ENCODE measurements at places on chromosomes 2 and 18.

DNA sequence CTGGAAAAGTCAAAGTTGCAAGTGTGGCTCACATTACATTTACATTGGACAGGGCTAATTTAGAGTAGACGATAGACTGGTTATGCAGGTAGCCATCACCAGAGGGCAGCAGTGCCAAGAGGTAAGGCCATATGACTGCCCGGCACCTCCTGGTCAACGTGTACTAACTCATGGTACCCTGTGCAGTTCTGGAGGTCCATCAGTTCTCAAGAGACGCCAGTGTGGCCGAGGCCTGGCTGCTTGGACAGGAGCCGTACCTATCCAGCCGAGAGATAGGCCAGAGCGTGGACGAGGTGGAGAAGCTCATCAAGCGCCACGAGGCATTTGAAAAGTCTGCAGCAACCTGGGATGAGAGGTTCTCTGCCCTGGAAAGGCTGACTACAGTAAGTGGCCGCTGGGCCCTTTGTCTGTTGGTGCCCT lies 65.8 kb upstream of the EML6 start:
- no peak for DNase-seq

- DNase-seq, result no peak
These were observed 137.2 kb upstream of the KLHL14 start for GRCh38 chr18:32909798-32910561.

DNA sequence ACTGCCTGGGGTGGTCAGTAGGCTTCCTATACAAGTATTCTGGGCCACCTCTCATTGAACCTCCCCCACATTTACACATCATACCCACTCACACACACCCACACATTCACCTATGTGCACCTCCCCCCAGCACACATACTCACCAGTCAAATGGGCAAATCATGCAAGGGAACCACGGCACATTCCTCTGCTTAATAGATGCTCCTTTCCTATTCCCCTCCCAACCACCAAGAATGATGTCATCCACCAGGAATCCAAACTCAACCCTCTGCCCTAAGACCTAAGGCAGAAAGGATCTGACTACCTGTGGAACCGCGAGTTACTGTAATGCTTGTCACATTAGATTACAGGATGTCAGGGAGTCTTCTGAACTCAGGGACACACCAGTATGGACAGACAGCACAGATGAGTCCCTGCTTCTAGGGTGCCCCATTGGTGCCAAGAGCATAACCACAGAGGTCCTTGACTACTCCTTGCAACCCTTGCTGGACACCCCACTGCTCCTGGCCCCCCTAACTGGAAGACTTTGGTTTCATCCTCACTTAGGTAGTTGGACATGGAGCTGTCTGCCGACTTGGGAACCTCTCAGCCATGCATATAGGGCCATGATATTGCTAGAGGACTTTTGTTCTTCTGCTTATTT lies 21.5 kb upstream of the CAB39 start:
- no peak for DNase-seq

GRCh38 chr2:66813525-66813924 lies 378.6 kb downstream of the MEIS1 start:
- DNase-seq, result no peak

DNA sequence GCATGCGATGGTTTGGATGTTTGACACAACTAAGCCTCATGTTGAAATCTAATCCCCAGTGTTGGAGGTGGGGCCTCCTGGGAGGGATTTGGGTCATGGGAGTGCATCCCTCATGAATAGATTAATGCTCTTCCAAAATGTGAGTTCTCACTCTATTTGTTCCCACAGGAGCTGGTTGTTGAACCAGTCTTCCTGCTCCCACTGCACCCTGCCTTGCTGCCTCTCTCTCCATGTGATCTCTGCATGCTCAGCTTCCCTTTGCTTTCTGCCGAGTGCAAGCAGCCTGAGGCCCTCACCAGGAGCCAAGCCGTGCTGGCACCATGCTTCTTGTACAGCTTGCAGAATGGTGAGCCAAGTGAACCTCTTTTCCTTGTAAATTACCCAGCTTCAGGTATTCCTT lies 206.8 kb downstream of the VAPA start:
- DNase-seq, result no peak

GRCh38 chr18:68532328-68532885 lies 182.5 kb downstream of the TMX3 start:
- no peak for DNase-seq

- DNase-seq, result no peak
These were observed 429.2 kb downstream of the TNS1 start for GRCh38 chr2:217573571-217573970.

GRCh38 chr2:214578442-214578841 lies 167.6 kb downstream of the VWC2L start:
- no peak for DNase-seq

DNA sequence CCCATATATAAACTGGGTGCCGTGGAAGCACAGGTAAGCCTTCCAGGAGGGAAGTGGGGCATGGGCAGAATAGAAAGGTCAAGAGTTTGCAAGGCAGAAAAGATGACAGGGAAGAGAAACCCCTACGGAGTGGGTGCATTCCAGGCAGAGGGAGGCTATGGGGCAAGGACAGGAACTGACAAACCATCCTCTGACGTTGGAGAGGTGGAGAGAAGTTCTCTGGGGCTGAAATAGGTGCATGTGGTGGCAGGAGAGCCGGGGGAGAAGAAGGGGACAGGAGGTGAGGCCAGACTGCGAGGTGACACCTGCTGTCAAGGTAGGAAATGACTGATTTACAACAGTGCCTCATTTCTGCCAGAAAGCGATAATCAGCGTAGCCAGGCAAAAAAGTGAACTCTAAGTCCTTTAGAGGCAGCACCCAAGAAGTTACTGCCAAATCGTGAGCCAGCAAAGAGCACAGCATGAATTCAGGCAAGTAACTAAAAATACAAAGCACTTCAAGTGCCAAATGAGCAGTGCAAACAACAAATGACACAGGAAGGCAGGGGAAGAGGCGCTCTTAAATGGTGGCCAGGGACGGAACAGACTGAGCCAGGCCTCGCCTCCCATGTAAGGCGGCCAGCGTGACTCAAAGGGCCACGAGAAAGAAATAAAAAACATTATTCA lies 113.3 kb upstream of the ACVR1C start:
- DNase-seq, result no peak

DNA sequence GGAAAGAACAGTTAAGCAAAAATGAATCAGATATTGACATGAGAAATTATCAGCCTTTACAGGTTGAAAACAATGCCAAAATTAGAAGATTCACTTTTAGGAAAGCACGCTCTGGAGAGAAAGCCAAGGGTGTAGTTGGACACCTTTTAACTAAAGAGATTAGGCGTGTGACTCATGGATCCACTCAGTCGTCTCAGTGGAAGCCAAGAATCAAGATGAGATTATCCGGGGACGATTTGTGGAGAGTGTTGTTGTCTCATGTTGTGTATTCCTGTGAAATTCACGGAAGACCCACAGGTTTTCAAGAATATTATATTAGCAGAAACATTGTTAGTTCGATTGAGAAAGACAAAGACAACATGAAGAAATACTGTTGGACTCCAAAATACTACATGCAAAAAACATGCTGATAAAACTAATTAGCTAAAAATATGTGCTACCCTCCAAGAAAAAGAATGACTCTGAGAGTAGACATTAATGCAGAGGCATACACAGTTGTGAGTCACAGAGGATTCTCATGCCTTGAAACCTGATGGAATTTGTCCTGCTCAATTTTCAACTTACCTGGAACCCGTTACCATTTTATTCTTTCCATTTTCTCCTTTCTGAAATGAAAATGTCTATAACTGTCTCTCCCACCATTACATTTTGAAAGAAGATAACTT lies 192.1 kb upstream of the RND3 start:
- no peak for DNase-seq

DNA sequence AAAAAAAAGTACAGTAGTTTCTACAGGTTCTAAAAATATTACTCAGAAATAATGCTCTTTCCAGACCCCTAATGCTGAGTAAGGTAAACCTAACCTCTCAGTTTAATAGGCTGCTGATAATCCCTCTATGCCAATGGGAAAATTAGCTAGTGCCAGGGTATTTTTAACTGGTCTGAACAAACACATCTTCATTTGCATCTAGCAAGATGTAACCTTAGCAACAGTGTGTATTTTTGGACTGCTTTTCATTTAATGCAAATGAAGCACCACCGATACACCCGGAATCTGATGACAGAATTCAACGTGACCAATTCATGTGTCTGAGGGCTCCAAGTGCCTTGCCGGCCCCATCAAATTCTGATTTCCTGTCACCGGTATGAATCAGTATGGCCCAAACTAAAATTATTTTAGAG lies 47.4 kb upstream of the CYRIA start:
- DNase-seq, result no peak

DNA sequence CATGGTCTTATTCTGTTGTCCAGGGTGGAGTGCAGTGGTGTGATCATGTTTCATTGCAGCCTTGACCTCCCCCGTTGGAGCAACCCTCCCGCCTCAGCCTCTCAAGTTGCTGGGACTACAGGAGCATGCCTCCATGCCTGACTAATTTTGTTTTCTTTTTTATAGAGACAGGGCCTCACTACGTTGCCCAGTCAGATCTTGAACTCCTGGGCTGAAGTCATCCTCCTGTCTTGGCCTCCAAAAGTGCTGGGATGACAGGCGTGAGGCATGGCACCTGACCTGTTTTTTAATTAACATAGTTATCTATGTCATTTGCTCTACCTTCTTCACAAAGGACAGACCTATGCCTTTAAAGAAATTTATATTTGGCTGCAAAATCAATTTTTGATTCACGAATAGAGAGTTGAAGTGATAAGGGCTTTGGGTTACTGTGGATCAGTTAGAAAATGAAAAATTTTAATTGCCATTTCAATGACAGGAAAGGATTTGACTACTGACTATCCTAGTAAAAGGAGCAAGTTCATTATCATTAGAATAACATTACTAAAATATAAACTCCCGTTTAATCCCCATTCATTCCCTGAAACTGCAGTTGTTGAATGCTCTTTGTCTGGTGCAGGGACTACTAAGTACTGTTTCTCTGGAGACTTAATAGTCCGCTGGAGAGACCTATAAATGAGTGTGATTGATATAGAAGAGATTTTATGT lies 3.7 kb downstream of the RNF138 start:
- no peak for DNase-seq
